ENCODE measurements at places on chromosomes 1 and 21. TPM values are rescaled to one million over a fixed set of nuclear protein-coding genes. Genes with fewer than 3 reads are reported as not detected.

- DNase-seq: no peak
Observed at GRCh38 chr1:106998431-106999002, 58.0 kb upstream of the PRMT6 start.

The TAL1 gene
- not detected for total RNA-seq

GRCh38 chr1:29259802-29260441, 23.6 kb downstream of the PTPRU start:
- peak; percentile 79 for DNase-seq

The PEAR1 gene
- 0.09 TPM for total RNA-seq

DNA sequence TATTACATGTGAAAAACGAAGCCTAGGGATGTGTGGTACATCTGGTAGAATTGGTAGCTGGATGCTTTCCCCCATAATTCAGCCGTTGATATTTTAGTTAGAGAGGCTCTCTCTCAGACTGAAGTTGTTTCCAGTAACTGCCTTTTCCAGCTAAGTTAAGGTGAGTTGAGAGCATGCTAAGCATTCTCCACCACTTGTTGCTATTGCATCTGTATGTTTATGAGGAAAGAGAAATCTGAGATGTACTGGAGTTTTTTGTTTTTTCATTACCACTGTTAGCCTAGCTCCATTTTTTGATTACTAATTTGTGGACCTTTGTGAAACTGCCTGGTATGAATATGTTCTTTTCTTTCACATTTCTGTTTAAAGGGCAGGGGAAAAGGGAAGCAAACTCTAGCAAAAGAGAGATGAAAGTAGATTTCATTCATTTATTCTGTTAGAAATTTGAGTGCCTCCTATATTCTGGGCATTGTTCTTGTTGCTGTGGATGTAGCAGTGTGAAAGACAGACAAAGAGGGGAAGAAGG, 189.9 kb upstream of the CACYBP start:
- DNase-seq: no peak

DNA sequence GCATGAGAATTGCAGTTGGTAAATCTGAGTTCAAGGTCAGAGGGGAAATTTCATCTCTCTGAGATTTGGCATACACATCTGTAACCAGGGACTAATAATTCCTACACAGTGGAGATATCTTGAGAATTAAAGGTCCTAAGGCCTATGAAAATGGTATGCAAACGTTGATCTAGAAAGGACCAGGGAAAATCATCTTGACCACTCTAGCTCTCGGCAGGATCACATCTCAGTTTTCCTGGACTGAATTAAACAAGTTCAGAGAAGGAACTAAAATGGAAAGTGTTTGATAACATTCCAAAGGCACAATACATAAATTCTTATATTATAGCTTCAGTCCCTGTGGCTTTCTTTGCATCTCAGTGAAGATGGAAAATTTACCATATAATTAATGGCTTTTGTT, 28.5 kb upstream of the SIPA1L2 start:
- no peak for DNase-seq

DNA sequence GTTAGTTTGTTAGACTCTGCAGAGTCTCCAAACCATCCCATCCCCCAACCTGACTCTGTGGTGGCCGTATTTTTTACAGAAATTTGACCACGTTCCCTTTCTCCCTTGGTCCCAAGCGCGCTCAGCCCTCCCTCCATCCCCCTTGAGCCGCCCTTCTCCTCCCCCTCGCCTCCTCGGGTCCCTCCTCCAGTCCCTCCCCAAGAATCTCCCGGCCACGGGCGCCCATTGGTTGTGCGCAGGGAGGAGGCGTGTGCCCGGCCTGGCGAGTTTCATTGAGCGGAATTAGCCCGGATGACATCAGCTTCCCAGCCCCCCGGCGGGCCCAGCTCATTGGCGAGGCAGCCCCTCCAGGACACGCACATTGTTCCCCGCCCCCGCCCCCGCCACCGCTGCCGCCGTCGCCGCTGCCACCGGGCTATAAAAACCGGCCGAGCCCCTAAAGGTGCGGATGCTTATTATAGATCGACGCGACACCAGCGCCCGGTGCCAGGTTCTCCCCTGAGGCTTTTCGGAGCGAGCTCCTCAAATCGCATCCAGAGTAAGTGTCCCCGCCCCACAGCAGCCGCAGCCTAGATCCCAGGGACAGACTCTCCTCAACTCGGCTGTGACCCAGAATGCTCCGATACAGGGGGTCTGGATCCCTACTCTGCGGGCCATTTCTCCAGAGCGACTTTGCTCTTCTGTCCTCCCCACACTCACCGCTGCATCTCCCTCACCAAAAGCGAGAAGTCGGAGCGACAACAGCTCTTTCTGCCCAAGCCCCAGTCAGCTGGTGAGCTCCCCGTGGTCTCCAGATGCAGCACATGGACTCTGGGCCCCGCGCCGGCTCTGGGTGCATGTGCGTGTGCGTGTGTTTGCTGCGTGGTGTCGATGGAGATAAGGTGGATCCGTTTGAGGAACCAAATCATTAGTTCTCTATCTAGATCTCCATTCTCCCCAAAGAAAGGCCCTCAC, at the start of gene OLIG2:
Gene OLIG2 (plus strand): TSS at position 447 of the 954 bp plus-strand sequence. CDS start 928 bp downstream, outside the sequence.
- peak; percentile 62 for DNase-seq

- no peak for DNase-seq
Observed at GRCh38 chr1:51002516-51002915, 32.5 kb downstream of the CDKN2C start.

- no peak for DNase-seq
Observed at GRCh38 chr1:226350519-226350865, 41.5 kb upstream of the LIN9 start.

- no peak for DNase-seq
Observed at GRCh38 chr1:171844381-171844780, 3.1 kb downstream of the DNM3 start.

GRCh38 chr1:209850342-209850979, 22.7 kb downstream of the UTP25 start:
- DNase-seq: no peak

GRCh38 chr1:24199291-24199900, 12.3 kb upstream of the IFNLR1 start:
- DNase-seq: peak; percentile 92
